ENCODE measurements at places on chromosomes 3 and 15.

GRCh38 chr15:92392462-92392861, 1.2 kb upstream of the ST8SIA2 start:
- DNase-seq, result no peak

GRCh38 chr3:356952-357351, 160.4 kb downstream of the CHL1 start:
- DNase-seq, result no peak

GRCh38 chr15:101455291-101456025, 34.0 kb downstream of the PCSK6 start:
- no peak for DNase-seq

GRCh38 chr3:9754678-9755077, 4.9 kb downstream of the OGG1 start:
- no peak for DNase-seq

GRCh38 chr15:95068701-95069521, 837.5 kb downstream of the MCTP2 start:
- no peak for DNase-seq

Data from 8988T (cell line).